ENCODE measurements at places on chromosomes 5 and 9.

DNA sequence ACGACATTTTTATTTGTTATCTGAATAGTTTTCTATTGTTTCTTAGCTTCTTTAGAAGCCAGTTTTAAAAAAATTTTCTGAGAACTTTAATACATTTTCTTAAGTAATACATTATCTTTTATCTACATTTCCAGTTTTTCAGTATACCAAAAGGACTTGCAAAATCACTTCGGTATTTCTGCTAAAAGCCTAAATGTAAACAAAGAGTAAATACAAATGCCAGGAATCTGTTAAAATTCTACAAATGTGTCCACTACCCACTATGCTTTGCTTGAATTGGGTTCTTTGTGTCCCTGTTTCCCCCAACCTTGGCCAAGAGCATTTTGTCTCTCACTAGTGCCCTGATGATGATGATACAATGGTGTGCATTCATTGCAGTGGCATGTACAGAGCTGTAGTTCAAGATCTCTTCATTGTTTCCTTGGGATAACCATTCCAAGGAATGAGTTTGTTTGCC is 611.2 kb downstream of the NR2F1-AS1 start:
- DNase-seq = no peak

DNA sequence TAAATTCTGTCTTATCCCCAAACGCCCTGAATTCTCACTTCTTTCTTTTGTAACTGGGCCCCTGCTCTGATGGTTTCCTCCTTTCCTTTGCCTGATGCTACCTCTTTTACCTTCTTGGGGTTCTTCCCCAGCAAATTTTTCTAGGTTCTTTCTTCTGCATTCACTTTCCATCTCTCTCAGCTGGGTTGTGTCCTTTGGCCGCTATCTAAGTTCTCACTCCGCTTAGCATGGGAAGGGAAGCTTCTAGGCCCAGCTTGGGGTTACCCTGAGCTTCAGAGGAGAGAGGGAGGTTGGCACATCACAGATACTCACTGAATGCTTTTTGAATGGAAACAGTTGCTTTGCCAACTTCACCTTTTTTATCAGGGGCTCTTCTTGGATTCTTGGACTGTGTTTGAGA is 17.0 kb downstream of the PALM2AKAP2 start:
- no peak for DNase-seq

- DNase-seq = no peak
Measured at GRCh38 chr5:59709846-59710245, 183.7 kb downstream of the PDE4D start.

DNA sequence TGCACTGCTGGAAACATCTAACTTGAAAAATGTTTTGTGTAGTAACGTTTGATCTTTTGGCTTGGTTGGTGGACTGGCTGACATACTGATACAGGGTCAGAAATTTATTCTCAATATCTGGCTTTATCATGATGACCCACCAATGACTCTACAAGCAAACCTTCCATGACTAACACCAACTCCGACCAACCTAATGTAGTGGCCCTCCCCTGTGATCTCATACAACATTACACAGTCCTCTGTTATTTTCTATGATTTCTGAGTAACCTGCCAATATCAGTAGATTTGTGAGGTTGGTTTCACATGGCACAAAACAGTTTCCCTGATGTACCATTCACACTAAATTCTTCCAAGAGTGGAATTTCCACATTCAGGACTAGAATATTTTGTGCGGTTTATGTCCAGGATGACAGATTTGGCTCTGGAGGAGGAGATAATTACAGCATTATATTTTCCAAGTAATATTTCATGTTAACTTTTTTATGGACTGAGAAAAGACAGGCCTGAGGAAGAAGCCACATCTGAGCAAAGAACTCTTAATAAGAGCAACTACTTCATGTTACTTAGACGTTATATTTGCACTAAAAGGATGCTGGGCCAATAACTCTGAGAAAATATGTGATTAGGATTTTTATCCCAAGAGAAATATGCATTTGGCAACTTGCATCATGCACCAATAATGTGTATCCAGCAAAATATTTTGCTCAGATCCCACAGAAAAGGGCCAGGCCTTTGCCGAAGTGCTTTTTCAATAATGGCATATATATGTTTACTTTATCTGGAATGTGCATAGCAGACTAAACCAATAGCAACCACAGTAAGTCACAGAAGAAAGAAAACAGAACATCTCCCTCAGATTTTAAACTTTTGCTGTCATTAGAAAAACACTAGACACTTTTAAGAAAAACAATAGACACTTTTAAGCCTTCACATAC is 273.4 kb downstream of the KCNN2 start:
- no peak for DNase-seq

DNA sequence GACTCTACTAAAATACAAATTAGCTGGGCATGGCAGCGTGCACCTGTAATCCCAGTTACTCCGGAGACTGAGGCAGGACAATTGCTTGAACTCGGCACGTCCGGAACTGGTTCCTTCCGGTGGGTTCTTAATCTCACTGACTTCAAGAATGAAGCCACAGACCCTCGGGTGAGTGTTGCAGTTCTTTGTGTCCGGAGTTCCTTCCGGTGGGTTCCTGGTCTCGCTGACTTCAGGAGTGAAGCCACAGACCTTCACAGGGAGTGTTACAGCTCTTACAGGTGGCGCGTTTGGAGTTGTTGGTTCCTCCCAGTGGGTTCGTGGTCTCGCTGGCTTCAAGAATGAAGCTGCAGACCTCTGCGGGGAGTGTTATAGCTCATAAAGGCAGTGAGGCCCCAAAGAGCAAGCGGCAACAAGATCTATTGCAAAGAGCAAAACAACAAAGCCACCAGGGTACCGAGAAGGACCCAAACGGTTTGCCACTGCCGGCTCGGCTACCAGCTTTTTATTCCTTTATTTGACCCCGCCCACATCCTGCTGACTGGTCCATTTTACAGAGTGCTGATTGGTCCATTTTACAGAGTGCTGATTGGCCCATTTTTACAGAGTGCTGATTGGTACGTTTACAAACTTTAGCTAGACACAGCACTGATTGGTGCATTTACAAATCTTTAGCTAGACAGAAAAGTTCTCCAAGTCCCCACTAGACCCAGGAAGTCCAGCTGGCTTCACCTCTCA is 28.6 kb upstream of the SLC6A19 start:
- DNase-seq = no peak

- DNase-seq = no peak
Measured at GRCh38 chr9:124511426-124511840, 4.2 kb upstream of the NR5A1 start.

DNA sequence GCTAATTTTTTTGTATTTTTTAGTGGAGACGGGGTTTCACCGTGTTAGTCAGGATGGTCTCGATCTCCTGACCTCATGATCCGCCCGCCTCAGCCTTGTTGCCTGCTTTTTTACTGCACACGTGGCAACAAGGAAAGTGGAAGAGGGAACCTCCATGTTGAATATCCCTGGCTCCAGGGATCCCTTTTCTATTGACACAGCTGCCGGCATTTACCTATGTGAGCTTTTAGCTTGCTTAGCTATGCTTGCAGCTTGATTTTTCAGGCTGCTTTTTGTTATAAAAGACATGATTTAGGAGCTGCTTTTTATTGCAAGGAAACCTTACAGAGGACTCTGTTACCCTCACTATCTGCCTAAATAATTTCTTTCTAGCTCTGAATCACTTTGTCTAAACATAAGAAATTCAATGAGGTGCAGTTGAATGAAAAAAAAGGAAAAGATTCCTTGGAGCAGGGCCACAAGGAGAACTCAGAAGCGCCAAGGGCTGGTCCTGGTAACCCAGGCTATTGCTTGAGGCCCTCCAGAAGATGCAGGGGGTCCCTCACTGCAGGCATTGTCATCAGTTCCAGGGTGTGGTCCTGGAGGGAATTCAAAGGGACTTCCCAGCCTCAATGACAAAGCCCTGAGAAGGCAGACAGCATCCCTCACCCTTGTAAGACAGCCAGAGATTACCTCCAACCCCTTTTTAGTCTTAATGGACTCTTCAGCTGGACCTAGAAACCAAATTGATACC is 89.9 kb downstream of the SYK start:
- no peak for DNase-seq

GRCh38 chr9:27112235-27112634 is 3.2 kb downstream of the TEK start:
- DNase-seq = no peak

GRCh38 chr5:74801941-74802340 is 34.9 kb downstream of the NSA2 start:
- no peak for DNase-seq

- no peak for DNase-seq
Measured at GRCh38 chr5:138467711-138468132, 2.4 kb downstream of the EGR1 start.

- DNase-seq = peak; percentile 21
Measured at GRCh38 chr5:119578937-119579336, 50.4 kb upstream of the FAM170A start.

GRCh38 chr5:96084874-96085506 is 123.3 kb upstream of the ELL2 start:
- no peak for DNase-seq

- DNase-seq = no peak
Measured at GRCh38 chr5:133420440-133421301, 191.7 kb downstream of the FSTL4 start.

GRCh38 chr5:14251733-14252132 is 108.6 kb downstream of the TRIO start:
- DNase-seq = no peak

DNA sequence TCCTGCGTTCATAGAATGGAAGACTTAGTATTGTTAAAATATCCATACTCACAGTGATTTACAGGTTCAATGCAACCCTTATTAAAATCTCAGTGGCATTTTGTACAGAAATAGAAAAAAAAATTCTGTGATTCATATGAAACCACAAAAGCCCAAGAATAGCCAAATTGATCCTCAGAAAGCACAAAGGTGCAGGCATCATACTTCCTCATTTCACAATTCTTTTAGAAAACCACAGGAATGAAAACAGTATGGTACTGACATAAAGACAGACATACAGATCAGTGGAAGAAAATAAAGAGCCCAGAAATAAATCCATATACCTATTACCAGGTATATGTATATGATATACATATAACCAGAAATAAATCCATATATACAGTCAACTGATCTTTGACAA is 86.8 kb upstream of the MEGF10 start:
- no peak for DNase-seq

DNA sequence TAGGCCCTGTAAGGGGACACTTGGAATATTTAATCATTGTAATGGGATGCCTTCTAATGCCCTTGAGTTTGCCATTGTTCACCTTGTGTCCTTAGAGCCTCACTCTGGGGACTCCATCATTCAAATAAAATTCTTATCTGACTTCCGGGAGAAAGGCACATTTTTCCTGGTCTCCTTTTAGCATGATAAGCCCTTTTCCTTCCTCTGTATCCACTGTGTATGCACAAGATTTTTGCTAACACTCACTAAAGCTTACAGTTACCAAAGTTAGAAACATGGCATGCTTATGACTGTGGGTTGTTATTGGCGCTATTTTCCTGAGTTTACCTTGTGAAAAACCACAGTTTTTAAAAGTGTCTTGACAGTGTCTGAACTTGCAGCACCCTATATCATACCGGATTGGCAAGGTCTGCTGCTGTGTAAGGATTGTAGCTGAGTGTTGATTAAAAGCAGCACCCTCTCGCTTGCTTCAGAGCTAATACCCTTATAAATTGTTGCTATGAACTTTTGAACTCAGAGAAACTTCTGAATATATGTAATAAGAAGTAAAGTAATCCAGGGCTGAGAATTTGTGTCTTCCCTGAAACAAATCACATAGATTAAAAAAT is 46.4 kb downstream of the SNCAIP start:
- no peak for DNase-seq

- DNase-seq = no peak
Measured at GRCh38 chr9:126782053-126782388, 22.8 kb upstream of the ZBTB43 start.

DNA sequence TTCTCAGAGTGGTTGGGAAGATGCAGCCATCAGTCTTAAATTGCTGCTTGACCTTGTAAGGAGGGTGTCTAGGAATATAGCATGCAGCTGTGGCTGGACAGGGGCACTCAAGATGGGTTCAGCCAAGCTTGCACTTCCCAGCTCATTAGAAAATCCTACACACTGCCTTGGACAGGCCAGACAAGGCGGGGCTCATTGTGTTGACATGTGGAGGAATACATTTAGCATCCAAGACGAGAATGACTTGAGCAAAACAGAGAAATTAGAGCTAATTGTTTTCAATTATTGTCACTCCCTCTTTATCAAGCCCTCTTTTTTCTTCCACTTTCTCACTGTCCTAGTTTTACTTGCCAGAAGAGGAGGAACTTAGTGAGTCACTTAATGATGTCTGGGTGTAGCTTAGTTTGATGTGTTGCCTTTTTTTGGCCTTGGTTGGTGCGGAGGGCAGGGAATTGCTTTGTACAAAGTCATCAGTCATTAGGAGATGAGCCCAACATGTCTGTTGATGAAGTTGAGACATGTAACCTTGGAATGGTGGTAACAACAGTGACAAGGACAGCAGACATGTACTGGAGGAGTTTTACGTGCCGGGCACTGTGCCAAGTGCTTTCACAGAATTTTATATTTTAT is 1219.3 kb upstream of the WWC1 start:
- DNase-seq = no peak

DNA sequence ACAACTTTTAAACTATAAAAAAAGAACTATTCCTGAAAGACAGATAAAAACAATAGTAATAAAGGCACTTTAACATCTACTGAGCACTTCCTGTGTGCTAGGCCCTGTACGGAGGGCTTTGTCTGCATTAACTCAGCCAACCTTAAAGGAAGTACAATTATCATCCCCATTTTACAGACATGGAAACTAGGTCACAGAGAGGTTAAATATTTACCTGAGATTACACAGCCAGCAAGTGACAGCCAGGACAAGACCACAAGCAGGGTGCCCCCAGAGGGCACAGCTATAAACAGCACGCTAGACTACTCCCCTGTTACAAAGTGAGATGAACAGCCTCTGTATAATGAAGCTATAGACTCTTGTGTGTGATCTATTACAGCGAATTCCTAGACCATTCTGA is 25.5 kb downstream of the DDX31 start:
- no peak for DNase-seq

DNA sequence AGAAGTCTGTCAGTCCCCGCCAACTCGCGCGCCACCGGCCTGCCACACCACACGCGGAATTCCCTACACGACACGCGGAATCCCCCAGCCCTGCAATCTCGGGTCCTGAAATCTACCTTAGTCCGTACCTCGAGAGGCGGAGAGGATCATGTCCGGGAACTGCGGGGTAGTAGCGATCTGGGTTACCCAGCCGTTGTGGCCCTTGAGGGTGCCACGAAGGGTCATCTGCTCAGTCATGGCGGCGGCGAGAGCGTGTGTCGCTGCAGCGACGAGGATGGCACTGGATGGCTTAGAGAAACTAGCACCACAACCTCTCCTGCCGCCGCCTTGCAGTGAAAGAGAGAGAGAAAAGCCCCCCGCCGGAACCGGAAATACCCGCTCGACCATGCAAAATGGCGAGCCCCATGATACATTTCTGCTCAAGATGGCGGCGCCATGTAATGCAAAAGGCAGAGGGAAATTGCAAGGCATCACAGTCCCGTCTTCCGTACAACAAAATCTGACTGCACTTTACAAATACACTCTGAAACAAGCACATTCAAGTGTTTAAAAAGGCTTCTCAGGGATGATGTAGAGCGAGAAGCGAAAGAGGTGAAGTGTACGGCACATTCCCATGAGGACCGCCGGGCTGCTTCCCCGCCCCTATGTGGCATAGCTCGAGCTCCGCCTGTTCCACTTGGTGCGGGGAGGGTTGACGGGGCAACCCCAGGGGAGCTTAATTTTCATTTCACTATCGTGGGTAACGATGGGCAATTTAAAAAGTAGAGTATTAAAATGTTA is at the start of gene RACK1:
RACK1 (minus strand) TSS at position 343 of the 780 bp plus-strand sequence; CDS start at position 237, 106 bp downstream.
- peak; percentile 81 for DNase-seq

- no peak for DNase-seq
Measured at GRCh38 chr9:107782789-107783188, 293.2 kb upstream of the KLF4 start.

GRCh38 chr9:72424131-72424530 is 59.1 kb upstream of the ZFAND5 start:
- DNase-seq = no peak

GRCh38 chr9:135148386-135148785 is 60.9 kb downstream of the OLFM1 start:
- no peak for DNase-seq

Measured in GM12864 (cell line).